ENCODE measurements at places on chromosomes 7 and 10. TPM values are rescaled to one million over a fixed set of nuclear protein-coding genes. Genes with fewer than 3 reads are reported as not detected.

DNA sequence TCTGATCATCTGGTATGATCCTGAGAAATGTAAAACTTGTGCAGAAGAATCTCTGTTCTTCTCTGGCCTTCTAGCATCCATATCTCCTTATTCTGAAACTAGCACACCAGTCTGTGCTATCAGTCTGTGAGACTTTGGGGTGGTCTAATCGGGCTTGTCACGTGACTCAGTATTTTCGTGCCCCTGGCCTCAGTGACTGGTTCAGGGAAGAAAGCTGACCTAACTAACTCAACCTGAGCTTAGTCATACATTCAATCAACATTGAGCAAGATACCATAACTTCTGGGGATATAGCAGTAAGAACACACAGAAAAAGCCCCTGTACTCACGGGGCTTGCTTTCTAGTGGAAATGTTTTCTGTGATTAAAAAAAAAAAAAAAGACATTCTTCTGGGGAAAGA, 109.3 kb downstream of the DKK1 start:
- no peak for DNase-seq

The THSD7A gene
- 10.6 TPM for total RNA-seq

The PRPF18 gene
- total RNA-seq = 44.5 TPM

GRCh38 chr7:128811631-128812430, 18.4 kb upstream of the FLNC start:
- DNase-seq = no peak

DNA sequence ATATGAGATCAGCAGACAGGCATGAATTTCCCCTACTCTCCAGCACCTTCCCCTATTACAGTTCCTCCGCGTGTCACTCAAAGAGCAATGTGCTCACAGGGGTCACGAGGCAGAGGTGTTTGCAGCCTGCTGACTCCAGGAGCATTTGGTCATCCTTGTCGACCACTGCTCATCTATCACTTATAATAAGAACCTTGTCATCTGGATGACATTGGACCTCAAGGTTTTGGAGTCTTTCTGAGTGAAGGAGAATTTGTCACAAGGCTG, 32.9 kb upstream of the PLPP4 start:
- DNase-seq = no peak

The AKR1C4 gene
- not detected for total RNA-seq

The CYP3A4 gene
- not detected for total RNA-seq

The NAT16 gene
- total RNA-seq = not detected

The CUL1 gene
- 64.5 TPM for total RNA-seq

The GPR158 gene
- total RNA-seq = 0.10 TPM

GRCh38 chr7:29139796-29140195, 6.5 kb downstream of the CPVL start:
- DNase-seq = no peak

The ZNF487 gene
- 9.5 TPM for total RNA-seq

GRCh38 chr10:1107004-1107403, 50.8 kb downstream of the WDR37 start:
- DNase-seq = no peak

The SPDYE2B gene
- not detected for total RNA-seq

DNA sequence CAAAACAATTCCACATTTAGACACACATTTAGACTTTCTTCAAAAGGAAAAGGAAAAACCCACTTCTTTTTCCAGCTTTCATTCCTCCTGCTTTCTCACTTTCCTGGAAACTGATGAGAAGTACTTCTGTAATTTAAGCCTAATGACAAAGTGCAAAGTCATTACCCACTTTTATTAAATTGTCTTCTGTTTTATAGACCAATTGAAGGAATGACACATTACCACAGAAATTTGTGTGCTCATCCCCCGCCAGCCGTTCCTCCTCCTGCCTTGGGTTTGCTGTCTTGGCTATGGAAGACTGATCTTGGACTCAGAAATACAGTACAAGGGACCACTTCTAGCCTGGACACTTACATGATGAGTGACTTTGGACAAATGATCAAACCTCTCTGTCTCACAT, 717.8 kb downstream of the SORCS3 start:
- DNase-seq = no peak

DNA sequence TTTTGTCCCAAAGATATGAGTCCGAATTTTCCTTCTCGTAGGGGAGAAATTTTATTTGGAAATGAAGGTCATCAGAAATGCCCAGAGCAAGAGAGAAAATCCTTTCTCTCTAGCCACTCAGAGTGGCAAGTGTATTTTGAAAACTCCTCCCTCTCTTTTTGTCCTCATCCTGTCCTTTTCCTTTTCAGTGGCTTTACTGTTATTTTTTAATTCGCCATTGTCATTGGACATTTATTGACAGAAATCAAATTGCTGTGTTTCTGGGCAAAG, 39.6 kb downstream of the TET1 start:
- DNase-seq = no peak

The ZNF488 gene
- 1.4 TPM for total RNA-seq

DNA sequence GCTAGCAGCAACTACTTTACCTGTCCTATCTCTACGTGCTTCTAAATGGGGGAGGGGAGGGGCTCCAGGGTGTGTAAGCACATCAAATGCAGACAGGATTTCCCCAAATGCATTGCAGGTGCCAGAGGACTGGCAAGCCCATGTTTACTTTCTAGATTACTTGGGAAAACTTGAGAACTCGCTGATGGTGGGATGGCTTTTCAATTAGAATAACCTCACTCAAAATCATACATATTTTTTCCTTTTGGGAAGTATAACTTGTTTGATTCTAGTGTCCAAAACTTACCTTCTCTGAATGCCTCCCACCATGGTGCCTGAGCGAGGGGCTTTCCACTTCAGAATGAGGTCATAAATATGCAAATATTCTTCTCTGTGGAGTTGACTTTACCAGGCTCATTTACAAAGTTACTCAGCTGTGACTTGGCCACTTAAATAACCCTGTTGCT, 191.3 kb upstream of the RHOBTB1 start:
- DNase-seq = no peak

- DNase-seq = no peak
Measured at GRCh38 chr10:79061441-79062315, 7.1 kb upstream of the ZMIZ1 start.

GRCh38 chr7:156230576-156230975, 410.0 kb upstream of the RNF32 start:
- no peak for DNase-seq

DNA sequence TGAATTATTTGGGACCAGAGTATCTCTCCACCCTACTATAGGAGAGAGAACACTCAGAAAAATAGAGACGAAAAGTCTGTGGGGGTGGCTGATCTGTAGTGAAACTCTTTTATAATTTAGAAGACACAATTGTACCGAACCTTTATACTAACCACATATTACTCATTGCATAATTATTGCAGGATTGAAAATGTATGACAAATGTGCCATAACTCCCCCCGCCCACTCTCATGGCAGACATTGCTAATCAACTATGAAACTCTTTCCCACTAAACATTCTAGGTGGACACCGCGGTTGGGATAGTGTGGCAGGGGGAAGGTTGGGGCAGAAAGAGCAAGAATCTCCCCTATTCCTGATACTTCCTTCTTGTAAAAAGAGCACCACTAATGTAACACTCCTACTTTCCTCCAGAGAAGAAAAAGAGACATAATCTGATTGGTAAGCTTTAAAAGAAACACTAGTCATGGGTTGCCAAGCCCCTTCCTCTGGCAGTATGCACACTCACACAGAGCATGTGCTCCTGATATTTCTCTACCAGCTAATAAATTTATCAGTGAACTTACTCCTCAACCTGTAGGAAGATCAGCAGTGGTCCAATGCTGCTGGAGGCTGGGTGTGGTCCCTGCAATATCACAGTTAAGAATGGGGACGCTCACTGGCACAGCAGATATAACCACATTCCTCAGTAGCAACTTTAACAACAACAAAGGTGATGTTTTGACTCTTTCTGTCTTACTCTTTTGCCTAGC, 18.7 kb upstream of the ARID5B start:
- no peak for DNase-seq

DNA sequence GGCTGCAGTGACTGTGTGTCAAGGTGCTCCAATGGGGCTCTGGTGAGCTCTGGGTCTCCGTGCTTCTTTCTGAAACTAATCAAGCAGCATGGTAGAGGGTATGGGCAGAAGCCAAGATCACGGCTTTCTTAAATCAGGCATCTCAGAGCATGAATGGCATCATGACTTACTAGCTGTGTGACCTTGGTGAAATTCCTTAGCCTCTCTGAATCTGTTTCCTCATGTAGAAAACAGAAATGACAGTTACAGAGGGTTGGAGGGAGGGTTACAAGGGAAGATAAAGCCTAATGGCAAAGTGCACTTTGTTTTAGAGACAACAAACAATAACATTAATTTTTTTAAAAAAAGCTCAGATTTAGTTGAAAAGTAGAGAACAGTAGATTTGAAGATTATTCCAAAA, 34.9 kb downstream of the FRMPD2 start:
- DNase-seq = no peak

The CCDC172 gene
- not detected for total RNA-seq

GRCh38 chr7:38215115-38215514, 37.1 kb downstream of the STARD3NL start:
- no peak for DNase-seq

DNA sequence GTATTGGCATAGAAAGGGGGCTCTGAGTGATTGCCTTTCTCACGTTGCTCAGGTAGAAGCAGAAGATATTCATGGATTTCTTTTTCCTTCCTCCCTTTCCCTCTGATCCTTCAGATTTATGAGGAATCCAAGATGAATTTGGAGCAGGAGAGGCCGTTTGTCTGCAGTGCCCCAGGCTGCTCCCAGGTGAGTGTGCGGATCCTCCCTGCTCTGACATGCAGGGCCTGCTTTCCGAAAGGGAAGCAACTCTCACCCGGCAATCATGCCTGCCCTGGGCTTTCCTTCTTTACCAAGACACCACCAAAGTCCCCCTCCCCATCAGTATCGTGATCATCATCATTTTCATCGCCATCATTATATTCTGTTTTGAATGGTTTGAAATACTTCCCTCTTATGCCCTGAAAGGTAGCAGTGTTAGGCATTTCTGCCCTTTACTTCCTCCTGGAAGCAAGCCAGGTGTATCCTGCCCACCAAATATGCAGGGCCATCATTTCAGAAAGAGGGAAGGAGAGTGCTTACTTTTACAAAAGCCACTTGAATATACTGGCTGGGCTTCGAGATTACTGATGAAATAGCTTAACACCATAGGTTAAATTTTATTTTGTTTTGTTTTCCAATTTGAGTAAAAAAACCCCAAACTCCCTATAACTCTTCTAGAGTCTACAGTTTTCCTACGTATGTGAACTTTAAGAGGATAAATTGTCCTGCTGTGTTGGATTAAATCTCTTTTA, 75.9 kb downstream of the CREB5 start:
- no peak for DNase-seq

DNA sequence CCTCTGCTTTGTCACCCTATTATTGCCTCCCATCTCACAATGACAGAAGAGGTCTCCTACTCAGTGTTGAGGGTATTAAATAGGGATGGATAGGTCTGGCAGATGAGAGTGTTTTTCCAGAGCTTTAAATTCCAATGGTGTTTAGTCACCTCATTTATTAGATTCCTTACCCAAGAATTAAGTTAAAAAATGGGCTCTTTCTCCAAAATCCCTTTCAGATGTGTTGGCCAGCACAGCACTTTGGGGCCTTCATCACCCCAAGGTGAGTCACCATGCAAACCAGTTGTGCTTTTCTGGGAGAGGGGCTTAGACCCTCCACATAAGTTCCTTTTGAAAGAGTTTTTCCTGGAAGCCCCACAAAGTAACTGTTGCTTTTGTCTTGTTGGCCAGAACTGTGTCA, 78.4 kb downstream of the CYP26A1 start:
- DNase-seq = no peak

- DNase-seq = no peak
Measured at GRCh38 chr10:74514322-74514721, 312.1 kb upstream of the KAT6B start.

- DNase-seq = no peak
Measured at GRCh38 chr10:42959833-42960232, 117.0 kb upstream of the RET start.

DNA sequence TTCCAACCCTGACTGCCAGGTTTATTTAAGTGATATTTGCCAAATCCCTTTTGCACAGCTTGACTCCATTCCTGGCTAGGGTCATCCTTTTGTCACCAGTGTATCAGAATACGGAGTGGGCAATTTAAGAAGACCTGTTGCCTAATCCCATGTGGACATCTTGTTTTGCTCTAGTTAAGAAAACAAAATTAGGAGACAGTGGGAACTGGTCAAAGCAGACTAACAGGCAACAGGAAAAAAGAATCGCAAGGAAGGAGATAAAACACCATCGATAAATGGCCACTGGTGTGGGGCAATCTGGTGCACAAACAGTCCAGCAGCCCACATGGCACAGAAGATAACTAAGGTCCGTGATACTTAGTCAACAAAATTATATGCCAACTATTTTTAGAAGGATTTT, 21.4 kb downstream of the KDM7A start:
- DNase-seq = no peak

The TSPAN15 gene
- total RNA-seq = 64.6 TPM

DNA sequence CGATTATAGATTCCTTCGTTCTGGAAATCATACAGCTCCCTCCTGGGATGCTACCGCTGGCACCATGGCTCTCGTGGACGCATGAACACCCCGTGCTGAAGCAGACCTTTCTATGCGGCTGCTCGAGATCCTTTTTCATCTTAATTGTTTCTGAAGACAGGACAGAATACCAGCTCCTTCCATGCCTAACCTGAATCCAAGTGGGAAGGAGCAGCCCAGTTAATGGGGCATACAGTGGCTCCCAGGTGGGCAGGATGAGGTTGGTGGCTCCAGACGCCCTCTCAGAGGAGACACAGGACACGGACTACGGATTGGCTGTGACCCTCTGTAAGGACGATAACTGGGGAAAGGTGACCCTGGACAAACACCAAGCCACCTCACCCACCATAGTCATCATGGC, 18.4 kb upstream of the LOXL4 start:
- DNase-seq = no peak

The STOX1 gene
- total RNA-seq = 5.0 TPM

- no peak for DNase-seq
Measured at GRCh38 chr7:76327610-76328009, 25.1 kb downstream of the HSPB1 start.

DNA sequence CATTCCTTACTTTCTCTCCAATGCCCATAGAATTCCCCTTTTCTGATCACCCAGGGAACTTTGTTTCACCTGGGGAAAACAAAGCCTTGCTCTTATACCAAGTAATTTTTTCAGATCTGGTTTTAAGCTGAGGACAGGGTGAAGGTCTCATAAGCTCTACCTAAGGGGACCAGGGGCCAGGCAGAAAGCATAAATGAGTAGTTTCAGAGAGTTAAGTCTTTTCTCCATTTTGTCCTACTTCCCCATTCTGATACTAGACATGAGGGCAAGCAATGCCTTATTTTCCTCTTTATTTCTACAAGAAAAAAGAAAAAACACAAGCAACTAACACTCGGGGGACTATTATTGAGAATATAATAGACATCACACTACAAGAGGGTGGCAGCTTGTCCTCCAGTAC, 2.9 kb downstream of the AKR1D1 start:
- no peak for DNase-seq

The EVX1 gene
- total RNA-seq = not detected

GRCh38 chr7:85150624-85151023, 36.2 kb downstream of the SEMA3D start:
- DNase-seq = no peak

The HOXA3 gene
- 2.4 TPM for total RNA-seq

- DNase-seq = no peak
Measured at GRCh38 chr7:140937702-140938264, 13.1 kb upstream of the BRAF start.

The GNAI1 gene
- total RNA-seq = 49.6 TPM

The NKX1-2 gene
- total RNA-seq = not detected

The FGFBP3 gene
- 0.72 TPM for total RNA-seq
